ENCODE measurements at places on chromosomes 6 and 20.

DNA sequence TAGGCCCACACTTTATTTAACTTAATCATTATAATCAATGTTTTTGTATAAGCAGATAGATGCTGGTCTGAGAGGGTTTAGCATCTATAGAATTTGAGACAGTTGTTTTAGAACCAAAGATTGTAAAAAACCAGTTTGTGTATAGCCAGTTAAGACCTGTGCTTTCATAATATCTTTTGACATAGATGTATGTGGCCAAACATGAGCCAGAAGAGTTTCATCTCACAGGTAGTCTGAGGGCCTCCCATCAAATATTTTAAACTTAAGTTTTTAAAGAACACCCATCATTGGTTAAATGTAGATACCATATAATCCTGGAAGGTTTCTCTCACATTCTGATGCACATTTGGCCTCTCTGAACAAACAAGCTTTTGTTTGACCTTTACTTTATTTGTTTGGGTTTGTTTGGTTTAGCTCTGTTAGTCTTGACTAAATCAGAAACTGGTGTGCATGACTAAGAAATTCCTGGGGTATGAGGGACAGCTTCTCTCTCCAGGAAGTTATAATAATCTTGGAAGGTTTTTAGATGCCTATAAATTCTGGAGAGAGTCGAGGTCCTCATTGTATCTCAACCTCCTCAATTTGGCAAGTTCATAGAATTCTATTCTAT is 58.0 kb upstream of the TMEM200A start:
- no peak for DNase-seq

DNA sequence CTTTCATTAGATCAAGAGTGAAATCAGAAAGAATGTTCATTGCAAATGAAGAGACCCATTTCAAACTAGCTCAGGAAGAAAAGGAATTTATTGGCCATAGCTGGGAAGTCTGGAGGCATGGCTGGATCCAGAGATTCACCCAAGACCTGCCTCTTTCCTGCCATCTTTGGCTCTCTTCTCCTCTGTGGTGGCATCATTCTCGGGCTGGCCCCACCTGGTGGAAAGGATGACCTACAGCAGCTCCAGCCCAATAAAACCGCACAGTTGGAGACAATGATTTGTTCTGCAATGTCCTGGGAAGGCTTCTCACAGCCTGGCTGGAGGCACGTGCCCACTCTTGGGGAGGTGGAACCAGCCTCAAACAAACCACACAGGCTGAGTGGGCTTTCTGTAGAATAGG is 18.1 kb upstream of the FERMT1 start:
- DNase-seq, result no peak

GRCh38 chr6:36641543-36641942 is 37.0 kb upstream of the CDKN1A start:
- no peak for DNase-seq

DNA sequence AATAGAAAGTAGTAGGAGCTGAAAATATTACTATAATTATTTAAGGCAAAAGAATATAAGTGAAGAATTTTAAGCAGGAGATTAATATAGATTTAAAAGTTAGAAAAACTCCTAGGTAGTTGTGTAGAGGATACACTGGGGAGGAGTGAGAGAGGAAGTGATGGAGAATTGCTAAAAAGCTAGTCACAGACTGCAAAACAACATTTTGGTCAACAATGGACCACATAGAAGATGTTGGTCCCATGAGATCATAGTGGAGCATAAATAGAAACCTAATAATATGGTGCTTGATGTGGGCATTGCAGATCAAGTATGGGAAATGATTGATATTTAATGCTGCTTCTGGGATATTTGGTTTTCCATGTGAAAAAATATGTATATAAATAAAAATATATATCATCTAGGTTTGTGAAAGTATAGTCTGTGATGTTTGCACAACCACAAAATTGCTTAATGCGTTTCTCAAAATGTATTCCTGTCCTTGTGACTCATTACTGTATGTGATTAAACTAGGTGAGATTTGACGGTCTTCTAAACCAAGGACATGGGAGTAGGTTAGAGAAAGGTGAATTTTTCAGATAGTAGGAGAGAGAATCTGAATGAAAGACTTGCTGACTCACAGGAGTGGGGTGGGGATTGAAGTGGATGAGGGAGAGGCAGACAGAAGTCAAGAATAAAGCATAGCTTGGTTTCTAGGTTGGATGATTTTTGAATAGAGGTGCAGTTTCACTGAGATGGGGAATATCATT is 174.0 kb downstream of the BCKDHB start:
- no peak for DNase-seq

DNA sequence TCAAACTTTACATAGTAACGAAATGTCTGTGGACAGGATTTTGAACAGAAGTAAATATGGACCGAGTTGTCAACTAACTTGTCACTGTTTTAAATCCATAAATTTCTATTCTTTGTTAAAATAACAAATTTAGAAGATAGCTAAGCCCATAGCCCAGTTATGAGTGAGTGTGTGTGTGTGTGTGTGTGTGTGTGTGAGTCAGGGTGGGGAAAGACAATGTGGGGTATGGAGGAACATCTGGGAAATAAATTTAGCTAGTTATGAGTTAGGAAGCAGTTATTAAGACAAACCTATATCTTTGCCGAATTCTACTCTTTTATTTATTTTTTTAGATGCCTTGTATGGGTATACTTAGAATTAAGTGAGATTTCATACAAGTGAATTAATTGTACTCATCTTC is 9.0 kb downstream of the TPBG start:
- no peak for DNase-seq

GRCh38 chr6:157211603-157212455 is 111.5 kb downstream of the TMEM242 start:
- no peak for DNase-seq

- peak; percentile 57 for DNase-seq
Measured at GRCh38 chr6:137776786-137777686, 90.0 kb upstream of the TNFAIP3 start.

DNA sequence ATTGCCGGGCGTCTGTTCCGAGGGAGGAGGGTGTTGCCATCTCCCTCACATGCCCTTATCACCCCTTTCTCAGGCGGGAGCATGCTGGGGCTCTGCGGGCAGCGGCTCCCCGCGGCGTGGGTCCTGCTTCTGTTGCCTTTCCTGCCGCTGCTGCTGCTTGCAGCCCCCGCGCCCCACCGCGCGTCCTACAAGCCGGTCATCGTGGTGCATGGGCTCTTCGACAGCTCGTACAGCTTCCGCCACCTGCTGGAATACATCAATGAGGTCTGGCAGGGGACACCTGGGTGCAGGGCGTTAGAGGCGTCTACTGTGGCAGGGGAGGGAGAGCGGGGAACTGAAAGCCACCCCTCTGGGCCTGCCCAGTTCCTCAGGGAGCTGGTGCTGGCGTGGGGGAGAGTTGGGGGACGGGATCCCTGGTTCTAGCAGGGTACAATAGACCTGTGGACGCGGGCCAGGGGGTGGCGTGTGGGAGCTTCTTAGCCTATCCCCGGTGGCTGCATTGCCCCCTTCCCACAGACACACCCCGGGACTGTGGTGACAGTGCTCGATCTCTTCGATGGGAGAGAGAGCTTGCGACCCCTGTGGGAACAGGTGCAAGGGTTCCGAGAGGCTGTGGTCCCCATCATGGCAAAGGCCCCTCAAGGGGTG is 697 bp downstream of the PPT2 start:
- DNase-seq, result peak; percentile 79

DNA sequence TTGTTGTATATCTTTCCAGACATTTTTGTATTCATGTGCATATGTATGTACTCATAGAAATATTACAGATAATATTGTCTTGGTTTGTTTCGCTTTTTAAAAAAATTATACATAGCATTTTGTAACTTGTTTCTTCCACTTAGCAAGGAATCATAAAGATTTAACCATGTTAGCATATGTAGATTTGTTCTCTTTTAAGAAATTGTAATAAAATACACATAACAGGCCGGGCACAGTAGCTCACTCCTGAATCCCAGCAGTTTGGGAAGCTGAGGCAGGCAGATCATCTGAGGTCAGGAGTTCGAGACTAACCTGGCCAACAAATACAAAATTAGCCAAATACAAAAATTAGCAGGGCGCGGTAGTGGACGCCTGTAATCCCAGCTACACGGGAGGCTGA is 44.4 kb upstream of the CSE1L start:
- DNase-seq, result no peak

DNA sequence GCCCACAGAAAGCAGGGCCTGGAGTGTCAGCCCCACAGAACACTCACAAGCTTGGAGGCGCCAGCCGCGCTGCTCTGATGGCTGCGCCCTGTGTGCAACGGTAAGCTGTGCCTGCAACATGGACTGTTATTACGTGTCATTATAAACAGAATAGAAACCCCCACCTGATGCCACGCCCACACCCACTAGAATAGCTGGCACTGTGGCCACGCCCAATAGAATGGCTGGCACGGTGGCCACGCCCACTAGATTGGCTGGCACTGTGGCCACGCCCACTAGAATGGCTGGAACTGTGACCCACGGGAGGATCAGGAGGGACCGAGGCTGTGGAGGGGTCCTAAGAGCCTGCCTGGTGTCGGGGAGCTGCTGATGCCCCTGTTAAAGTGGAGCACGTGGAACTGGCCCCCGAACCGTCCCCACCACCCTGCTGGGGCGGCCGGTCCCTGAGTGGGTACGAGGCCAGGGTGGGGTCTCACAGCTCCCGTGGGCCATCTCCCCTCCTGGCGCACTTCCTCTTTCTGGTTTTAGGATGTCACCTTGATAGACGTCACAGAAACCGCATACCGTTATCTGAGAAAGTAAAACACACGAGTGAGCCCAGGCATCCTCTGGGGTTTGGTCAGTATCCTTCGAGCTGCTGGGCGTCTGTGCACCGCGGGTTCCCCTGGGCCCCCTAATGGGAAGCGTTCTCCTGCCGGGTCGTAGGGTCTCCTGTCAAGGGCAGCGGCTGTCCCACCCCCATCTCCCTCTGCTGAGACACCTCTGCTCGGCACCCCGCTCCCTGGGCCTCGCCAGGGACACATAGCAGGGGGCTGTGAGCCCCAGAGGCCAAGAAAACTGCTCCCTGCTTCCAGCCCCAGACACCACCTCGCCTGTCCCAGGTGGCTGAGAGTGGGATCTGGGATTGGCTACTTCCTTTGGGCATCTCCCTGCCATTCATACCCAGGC is 25.4 kb downstream of the SLC17A9 start:
- peak; percentile 39 for DNase-seq

- no peak for DNase-seq
Measured at GRCh38 chr6:159045801-159046200, 1.0 kb upstream of the TAGAP start.

DNA sequence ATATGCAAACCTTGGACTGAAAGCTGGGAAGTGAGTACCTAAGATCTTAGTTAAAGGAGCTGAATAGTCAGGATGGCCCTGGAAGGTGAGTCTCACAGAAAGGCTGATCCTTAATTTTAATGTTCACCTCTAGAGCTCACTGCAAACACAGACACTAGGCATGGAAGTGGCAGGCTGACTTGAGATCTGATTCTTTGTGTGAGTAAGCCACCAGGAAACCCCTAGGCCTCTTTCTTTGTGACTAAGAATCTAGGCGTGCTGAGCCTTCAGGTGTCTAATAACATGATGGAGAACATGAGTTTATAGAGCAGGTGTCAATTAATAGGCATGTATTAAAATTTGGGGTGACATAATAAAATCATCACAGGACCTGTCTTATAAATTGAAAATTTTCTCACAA is 642.2 kb downstream of the EYS start:
- no peak for DNase-seq

GRCh38 chr6:118280210-118280609 is 267.9 kb upstream of the PLN start:
- DNase-seq, result no peak

DNA sequence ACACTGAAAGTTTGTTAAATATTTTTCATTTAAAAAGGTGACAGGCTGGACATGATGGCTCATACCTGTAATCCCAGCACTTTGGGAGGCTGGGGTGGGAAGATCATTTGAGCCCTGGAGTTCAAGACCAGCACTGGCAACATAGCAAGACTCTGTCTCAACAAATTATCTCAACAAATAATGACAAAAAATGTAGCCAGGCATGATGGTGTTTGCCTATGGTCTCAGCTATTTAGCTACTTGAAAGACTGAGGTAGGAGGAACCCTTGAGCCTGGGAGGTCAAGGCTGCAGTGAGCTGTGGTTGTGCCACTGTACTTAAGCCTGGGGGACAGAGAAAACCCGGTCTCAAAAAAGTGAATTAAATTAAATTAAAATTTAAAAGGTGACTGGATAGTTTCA is 56.0 kb upstream of the C6orf118 start:
- DNase-seq, result no peak

- no peak for DNase-seq
Measured at GRCh38 chr6:56689663-56690062, 47.0 kb upstream of the DST start.

DNA sequence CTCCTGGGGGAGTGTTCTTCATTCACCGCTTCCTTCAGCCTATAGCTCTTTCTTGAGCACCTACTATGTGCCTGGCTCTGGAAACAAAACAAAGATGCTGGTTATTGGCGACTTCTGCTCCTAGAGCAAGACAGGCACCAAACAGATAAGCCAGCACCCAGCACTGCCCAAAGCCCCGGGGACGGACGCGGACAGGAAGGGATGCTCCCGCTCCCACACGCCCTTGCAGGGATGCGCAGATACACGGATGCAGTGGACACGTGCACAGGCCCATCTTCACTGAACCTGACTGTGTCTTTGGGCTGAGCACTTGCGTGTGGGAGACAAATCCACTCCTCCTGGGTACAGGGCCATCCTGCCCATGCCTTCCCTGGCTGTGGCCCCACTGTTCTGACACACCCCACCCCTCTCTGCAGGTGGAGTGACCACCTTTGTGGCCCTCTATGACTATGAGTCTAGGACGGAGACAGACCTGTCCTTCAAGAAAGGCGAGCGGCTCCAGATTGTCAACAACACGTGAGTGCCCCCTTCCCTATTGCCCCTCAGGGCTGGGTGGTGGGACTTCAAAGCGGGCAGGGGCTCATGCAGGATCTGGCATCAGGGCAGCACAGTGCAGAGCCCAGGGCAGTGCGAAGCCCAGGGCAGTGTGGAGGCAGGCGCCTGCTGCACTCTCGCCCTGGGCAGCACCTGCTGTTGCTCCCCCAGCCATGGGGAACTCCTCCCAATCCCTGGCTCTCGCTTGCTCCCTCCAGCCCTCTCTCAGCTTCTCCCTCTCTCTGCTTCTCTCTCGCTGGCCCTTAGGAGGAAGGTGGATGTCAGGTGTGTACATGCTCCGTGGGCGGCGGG is 39.9 kb downstream of the SRC start:
- no peak for DNase-seq

DNA sequence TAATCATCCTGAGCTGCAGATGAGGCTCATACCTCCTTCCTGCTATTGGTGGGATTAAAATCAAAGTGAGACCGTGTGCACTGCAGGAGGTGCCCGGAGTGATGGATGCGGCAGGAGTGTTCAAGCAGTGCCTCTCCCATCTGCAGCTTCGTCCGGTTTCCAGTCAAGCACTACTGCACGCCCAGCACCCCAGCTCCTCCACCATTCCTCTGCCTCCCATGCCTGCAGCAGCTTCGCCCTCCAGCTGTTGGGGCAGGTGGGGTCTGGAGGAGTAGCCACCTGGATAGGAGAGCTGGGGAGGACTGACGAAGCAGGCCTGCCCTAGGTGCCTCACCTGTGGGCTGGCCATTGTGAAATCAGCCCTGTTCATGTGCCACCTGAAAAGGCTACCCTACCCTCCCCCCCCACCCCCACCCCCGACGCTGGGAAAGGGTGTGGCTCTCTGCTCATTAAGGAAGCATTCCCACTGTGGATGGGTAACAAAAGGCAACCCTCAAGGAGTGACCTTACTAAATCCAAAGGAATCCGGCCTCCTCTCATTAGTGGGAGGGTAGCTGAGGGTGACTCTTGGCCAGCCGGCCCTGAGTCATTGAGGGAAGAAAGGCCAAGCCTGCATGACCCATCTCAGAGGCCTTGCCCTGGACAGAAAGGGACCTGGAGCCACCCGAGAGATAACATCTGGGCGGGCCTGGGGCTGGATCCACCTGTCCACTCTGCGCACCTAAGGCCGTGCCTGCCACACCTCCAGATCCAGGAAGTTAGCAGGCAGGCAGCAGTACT is 115.9 kb upstream of the ARMC2 start:
- peak; percentile 20 for DNase-seq

All from HAP-1 (cell line).